Jurkat, Clone E6-1 (cell line): ENCODE measurements at places on chromosomes 12 and 14.
A peak's percentile ranks its signal among the peaks of the same experiment; 100 is the strongest.

GRCh38 chr12:112285600-112286401, 96.4 kb downstream of the HECTD4 start:
- DNase-seq: no peak

GRCh38 chr14:54625112-54625511, 58.2 kb downstream of the SAMD4A start:
- DNase-seq: no peak

DNA sequence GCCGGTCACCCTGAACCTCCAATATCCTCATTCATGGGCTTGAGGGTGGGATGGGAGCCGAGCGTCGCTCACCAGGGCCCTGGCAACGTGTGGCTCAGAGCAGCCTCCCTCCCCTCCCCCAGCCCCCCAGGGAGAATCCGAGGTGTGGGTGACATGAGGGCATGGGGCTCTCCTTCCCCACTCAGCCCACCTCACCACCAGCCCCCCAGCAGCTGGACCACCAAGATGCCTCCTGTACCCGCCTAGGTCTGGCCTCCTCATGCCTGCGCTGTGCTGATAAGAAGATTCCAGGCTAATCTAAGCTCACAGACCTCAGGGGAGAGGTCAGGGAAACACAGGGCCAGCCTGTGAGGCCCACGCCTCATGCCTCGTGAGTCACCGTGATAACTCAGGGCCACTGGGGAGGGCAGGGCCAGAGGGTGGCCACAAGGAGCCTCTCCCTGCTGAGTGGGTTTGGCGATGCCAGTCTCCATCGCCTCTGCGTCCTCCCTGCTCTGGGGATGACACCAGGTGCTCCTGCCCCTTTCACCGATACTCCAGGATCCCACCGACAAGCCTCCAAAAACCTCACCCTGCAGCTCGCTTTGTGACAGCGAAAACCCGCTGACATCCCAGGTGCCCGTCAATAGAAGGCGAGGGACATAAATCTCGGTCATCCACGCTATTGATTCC, 56.9 kb downstream of the TESC start:
- DNase-seq: no peak

DNA sequence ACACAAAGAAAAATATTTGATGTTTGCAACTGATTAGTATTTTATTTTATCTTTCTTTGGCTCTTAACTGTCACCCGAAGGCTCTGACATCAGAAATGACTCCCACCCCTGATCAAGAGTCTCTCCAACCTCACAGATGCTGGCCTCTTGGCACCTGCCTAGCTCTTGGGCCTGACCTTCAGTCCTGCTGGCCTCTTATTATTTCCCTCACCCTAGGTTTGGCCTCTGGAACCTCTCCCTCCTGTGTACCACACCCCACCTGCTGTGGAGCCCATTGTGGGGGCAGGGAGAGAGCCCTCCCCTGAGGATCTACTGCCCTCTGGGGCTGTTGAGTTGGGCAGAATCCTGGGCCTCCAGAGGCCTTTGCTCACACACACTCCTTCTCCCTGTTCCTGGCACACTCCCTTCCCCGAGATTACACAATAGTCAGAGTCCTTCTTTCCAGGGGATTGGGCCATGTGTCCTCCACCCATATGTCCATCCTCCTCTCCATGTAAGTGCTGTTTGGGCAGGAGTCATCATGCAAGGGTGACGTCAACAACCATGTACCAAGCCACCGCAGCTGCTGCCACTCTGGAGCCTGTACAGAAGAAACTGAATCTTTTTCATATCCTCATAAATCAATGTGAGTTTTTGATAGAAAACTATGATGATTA, 124.3 kb downstream of the RASSF9 start:
- no peak for DNase-seq

GRCh38 chr12:67655829-67656228, 7.3 kb downstream of the DYRK2 start:
- no peak for DNase-seq

DNA sequence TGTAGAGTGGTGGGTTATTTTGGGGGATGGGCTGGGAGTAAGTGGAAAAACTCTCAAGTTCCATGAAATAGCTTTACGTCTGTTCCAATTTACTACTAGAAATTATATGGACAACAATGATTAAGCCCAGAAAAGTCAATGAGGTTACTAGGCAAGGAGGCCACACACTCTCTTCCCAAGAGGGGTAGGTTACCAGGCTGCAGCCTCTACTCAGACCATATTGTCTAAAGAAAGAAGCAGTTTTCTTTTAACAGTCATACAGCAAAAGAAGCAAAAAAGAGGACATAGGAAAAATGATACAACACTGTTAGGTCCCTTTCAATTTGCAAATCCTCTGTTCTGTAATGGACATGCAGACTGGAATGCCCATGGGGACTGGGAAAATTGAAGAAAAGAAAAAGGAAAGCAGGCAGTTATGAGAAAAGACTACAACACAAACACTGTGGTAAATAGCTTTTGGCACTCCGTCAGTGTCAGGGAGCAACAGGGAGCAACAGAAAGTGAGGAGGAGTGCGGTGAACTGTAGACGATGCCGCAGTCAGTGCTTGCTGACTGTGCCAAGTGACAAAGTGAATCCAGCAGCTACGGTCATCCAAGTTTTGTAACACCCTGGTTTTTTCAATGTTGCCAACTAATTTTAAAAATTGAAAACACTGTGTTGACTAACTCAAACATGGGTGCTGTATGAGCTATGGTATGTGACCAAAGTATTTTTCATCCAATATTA, 39.8 kb upstream of the HMGA2 start:
- no peak for DNase-seq

DNA sequence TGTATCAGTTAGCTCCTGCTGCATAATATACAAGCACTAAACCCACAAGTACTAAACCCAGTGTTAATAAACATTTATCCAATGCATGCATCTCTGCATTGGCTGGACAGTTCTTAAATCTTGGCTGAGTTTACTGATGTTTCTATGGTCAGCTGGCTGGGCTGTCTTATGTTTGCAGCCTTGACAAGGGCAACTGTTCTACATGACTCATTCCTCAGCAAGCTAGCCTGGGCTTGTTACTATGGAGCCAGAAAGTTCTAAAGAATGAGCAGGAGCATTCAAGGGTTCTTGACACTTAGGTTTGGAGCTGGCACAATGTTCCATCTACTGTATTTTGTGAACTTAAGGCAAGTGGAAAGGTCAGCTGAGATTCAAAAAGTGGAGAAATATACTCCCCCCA, 199.1 kb downstream of the GLT1D1 start:
- no peak for DNase-seq

- DNase-seq: no peak
Measured at GRCh38 chr14:96960598-96961116, 163.5 kb downstream of the VRK1 start.

- DNase-seq: no peak
Measured at GRCh38 chr14:77980475-77981321, 180.8 kb downstream of the ADCK1 start.

GRCh38 chr12:124457287-124458219, 109.9 kb downstream of the NCOR2 start:
- DNase-seq: no peak

DNA sequence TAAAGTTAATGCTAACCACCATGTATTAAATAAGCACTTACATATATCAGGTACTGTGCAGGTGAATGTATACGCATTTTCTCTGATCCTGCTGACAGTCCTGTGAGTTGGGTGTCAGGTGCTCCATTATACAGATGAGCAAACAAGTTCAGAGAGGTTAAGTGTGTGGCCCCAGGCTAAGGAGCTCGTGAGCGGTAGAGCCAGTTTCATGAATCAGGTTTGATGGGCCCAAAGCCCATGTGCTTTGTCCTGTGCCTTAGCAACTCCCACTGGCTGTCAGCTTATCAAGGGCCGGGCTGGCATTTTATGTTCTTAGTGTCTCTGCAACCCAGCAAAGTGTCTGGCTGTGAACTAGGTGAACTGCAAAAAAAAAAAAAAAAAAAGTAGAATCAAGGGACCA, 701.2 kb upstream of the TBX3 start:
- DNase-seq: no peak

GRCh38 chr14:99529899-99530298, 48.7 kb downstream of the CCNK start:
- DNase-seq: no peak

DNA sequence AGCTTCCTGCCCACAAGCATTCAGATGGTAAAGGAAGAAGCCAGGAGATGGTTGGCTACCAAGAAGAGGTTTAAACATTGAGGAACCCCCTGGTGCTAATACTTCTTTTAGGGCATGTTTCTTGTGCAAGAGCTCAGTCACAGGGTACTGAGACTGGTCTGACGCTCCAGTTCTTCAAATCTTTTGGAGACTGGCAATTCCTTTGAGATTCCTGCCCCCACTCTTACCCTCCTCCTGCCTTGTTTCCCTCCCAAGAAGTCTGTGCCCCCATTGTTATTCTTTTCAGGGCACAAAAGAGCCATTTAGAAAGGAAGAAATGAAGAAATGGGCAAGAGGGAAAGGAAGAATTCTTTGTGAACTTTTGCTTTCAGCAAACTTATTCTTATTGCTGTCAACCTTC, 11.8 kb downstream of the A2ML1 start:
- no peak for DNase-seq

DNA sequence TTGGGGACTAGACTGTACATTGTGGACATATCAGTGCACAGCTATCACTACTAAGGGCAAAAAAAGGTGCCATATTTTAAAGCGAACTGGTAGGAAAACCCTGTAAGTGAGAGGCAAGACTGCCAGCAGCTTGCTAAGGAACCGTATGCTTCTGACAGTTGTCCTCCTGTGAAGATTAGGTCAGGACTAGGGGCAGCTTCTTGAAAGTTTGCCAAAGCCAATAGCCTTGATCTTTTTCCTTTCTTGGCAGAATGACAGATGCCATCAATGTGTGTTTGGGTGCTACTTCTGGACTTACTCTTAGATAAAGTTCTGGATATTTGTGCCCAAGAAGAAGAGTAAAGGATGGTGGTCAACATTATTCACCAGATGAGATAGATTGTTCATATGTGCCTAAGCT, 7.4 kb downstream of the DAAM1 start:
- DNase-seq: no peak

GRCh38 chr12:119397540-119397939, 63.0 kb downstream of the CCDC60 start:
- DNase-seq: no peak

DNA sequence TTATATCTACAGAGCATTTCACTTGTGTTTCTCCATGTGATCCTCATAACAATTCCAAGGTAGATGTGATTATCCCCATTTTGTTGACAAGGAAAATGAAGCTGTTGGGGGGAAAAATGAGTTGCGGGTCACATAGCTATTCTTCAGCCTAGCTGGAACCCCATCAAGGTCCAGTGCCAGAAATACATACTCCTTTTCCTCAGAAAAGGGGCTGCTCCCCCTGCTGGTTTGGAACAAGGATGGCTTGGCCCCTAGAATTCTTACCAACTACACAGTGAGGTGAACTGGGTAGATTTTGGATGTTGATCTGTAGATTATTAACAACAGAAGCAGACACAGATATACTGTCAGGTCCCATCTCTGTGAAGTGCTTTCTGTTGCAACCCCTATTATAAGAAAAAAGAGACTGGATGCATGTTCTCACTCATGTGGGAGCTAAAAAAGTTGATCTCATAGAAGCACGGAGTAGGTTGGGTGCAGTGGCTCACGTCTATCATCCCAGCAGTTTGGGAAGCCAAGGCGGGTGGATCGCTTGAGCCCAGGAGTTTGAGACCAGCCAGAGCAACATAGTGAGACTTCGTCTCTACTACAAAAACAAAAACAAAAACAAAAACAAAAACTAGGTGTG, 8.9 kb downstream of the IKZF4 start:
- peak; percentile 34 for DNase-seq
